ENCODE measurements at places on chromosomes 6 and 20. TPM values are rescaled to one million over a fixed set of nuclear protein-coding genes. Genes with fewer than 3 reads are reported as not detected.

The ADGRF5 gene
- total RNA-seq = 9.9 TPM

The TAGAP gene
- total RNA-seq = 1.6 TPM

The LKAAEAR1 gene
- 2.1 TPM for total RNA-seq

The TMEM170B gene
- total RNA-seq = 67.8 TPM

The CAGE1 gene
- total RNA-seq = not detected

The RSPH3 gene
- total RNA-seq = 16.1 TPM

The ROMO1 gene
- total RNA-seq = 66.0 TPM

The SLC35D3 gene
- 1.4 TPM for total RNA-seq

The CST1 gene
- total RNA-seq = not detected

The RSPO4 gene
- 0.92 TPM for total RNA-seq

The PDYN gene
- total RNA-seq = 35.5 TPM

The AGPAT1 gene
- 28.1 TPM for total RNA-seq

The KCNG1 gene
- 22.8 TPM for total RNA-seq

The UBE2C gene
- total RNA-seq = 7.6 TPM

The FAM209B gene
- total RNA-seq = not detected

The HMGCLL1 gene
- total RNA-seq = 62.5 TPM

The SLC22A2 gene
- total RNA-seq = 0.46 TPM

The MEI4 gene
- total RNA-seq = 2.1 TPM

The CASP8AP2 gene
- 39.9 TPM for total RNA-seq

The KCTD20 gene
- total RNA-seq = 60.9 TPM

The BFSP1 gene
- total RNA-seq = 2.5 TPM

The NOX3 gene
- not detected for total RNA-seq

The ULBP3 gene
- total RNA-seq = 14.1 TPM

The HLA-DOA gene
- total RNA-seq = 1.2 TPM

The C6orf15 gene
- not detected for total RNA-seq

The TNXB gene
- 6.0 TPM for total RNA-seq

The GNMT gene
- not detected for total RNA-seq

The CST7 gene
- 0.69 TPM for total RNA-seq

The TMC2 gene
- total RNA-seq = 3.5 TPM

The TRMT6 gene
- total RNA-seq = 9.7 TPM

The ENTPD6 gene
- 64.1 TPM for total RNA-seq

The HLA-DMB gene
- total RNA-seq = 2.3 TPM

The KCNK5 gene
- not detected for total RNA-seq

The RAB44 gene
- total RNA-seq = not detected

The COL9A3 gene
- total RNA-seq = 7.8 TPM

The DEFB132 gene
- total RNA-seq = not detected

The MTFR2 gene
- 0.92 TPM for total RNA-seq

The ACTL10 gene
- total RNA-seq = 0.46 TPM

The SLC26A8 gene
- total RNA-seq = 9.0 TPM

The TMEM181 gene
- total RNA-seq = 66.2 TPM
